Ovary (tissue), 10 donors: ENCODE measurements at places on chromosomes 13 and 19. TPM values are rescaled to one million over a fixed set of nuclear protein-coding genes. Genes with fewer than 3 reads are reported as not detected.

The VSTM1 gene
- not detected for polyA plus RNA-seq

The PSG11 gene
- polyA plus RNA-seq = not detected

The SLC25A41 gene
- polyA plus RNA-seq = not detected

The SYCN gene
- polyA plus RNA-seq = not detected

The CCDC70 gene
- polyA plus RNA-seq = not detected

DNA sequence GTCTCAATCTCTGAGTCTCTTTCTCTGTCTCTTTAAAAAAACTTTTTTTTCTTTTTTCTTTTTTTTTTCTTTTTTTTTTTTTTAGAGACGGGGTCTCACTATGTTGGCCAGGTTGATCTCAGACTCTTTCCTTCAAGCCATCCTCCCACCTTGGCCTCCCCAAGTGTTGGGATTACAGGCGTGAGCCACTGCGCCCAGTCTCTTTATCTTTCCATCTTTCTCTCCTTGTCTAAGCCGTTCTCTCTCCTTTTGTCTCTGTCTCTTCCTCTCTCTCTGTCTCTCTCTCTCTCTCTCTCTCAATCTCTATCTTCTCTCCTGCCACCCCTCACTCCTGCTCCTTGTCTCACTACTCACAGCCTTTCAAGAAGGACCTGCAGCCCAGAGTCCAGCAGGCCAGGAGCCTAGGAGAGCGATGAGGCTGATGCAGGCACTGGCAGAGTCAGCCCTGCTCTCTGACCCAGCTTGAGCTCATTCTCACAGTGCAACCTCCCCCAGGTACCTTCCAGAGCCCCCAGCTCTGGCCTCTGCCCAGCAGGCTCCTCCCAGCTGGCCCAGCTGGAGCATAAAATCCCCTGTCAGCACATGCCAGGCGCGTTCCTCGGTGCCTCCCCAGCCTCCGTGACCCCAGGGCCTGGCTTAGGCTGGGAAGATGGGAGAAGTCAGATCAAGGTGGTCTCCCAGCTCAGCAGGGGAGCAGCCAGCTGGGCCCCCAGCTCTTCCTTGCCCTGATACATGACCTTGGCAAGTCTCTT is at the start of gene NPHS1:
NPHS1 (minus strand) TSS at position 476 of the 752 bp plus-strand sequence. CDS start 667 bp downstream, outside the sequence.
- DNase-seq = no peak

GRCh38 chr19:19475849-19476828 is 39.2 kb downstream of the TSSK6 start:
- no peak for DNase-seq

- DNase-seq = no peak
Measured at GRCh38 chr19:17873786-17874757, 2.3 kb downstream of the SLC5A5 start.

GRCh38 chr13:91193358-91193757 is 154.1 kb upstream of the MIR17HG start:
- DNase-seq = no peak

GRCh38 chr13:66462187-66462586 is 767.9 kb downstream of the PCDH9 start:
- no peak for DNase-seq

GRCh38 chr19:36113894-36114720 is 568 bp downstream of the POLR2I start:
- DNase-seq = peak; percentile 50
